ENCODE measurements at places on chromosomes 2 and 18.

GRCh38 chr2:67065046-67065445 is 332.1 kb upstream of the ETAA1 start:
- no peak for DNase-seq

GRCh38 chr2:146591908-146592307 is 1252.9 kb upstream of the ACVR2A start:
- DNase-seq, result no peak

GRCh38 chr2:199883474-199884212 is 27.4 kb upstream of the C2orf69 start:
- no peak for DNase-seq

DNA sequence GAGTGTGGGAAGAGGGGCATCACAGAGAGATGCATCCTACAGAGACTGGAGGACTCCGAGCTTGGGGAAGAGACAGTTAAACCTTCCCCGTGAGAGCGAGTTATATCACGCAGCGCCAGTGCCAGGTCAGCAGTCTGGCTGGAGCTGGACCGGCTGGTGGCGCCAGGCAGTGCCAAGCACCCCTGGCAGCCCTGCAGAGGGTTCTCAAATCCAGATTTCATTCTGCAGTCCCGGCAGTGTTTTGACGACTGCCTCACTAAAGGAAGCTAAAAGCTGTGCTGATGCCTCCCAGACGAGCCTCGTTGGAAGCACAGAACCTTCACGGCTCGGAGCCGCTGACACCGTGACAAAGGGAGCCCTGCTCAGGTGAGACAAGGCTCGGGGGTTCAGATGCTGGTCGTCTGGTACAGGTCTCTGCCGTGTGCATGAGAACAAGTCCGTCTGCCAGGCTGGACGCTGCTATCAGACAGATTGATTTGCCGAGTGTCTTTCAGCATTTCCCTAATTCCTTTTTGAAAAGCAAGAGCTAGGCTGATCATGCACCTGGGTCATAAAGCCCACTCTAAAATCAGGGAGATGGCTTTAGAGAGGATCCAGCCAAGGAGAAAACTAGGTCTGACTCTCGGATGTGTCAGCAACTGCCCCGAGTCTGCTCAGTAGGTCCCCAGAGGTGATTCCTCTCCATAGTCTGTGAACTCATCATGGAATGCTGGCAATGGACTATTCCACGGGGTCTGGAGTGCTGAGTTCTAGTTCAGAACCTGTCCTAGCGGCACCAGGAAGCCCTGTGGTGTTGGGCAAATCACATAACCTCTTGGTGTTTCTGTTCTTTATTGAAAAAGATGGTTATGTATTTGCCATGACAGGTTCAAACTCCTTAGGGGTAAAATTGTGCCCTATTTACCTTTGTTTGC is 240.6 kb downstream of the SOX11 start:
- no peak for DNase-seq

- DNase-seq, result no peak
Observed at GRCh38 chr2:216932113-216932862, 72.4 kb upstream of the TNP1 start.

DNA sequence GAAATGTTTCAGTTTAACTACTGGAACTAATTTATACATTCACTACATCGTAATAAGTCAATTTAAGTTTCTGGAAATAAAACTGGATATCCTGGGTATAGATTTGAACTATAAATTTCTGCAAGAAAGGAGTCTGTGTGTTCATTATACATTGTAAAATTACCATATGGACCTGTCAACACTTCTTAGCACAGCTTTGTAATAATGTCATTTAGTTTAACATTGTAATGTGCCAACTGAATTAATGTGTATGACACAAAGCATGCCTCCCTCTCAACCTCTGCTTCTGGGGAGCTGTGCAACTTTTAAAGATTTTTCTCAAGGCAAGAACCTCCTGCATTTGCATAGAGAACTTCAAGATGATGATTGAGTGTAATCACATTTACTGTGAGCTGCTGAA is 213.7 kb upstream of the GALNT5 start:
- no peak for DNase-seq

DNA sequence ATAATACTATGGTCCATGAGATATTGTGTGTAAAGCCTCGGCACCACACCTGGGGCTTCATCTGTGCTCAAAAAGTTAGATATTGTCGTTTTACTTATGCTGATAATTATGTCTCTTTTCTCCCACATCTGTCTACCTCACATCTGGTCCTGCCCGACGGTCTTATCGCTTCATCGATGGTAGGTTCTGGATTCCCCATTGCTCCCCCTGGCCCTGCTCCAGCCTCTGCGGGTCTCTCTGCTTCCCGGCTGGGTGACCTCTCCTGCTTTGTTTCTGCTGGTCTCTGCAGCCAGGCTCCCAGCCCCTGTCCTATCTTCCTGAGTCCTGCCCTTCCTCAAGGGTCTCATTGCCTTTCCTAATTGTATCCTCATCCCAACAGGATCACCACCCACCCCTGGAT is 294.2 kb downstream of the NDUFA10 start:
- DNase-seq, result no peak

DNA sequence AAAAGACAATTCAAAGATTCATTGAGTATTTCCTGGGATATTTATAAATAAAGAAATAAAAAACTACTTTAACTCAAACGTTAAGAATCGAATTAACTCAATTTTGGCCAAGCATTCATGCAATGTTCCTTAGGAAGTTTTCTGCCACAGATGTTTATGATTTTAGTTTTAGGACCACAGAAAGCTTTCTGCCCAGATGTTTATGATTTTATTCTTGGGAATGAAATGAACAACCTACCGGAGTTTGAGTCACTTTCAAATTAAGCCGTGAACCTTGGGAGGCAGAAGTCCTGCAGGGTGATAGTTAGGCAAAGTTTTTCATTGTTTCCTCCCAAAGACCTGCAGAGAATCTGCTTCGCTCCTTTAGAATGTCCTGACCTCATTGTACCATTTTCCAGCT is 34.7 kb upstream of the MBP start:
- DNase-seq, result no peak

- DNase-seq, result no peak
Observed at GRCh38 chr2:144166743-144167142, 353.2 kb downstream of the ZEB2 start.

- DNase-seq, result no peak
Observed at GRCh38 chr2:120358734-120359465, 13.0 kb downstream of the INHBB start.

DNA sequence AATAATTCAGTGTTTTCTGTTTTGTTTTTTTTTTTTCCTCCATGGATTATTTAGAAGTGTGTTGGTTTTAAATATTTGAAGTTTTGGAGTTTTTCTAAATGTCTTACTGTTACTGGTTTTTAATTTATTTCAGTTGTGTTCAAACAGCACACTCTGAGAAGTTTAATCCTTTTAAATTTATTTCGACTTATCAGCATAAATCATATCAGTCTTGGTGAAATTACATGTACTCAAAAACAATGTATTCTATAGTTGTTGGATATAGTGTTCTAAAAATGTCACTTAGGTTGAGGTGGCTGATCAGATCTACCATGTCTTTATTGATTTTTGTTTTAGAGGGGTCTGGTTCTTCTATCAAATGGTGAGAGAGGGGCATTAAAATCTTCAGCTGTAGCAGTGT is 134.7 kb downstream of the NCOA1 start:
- no peak for DNase-seq

DNA sequence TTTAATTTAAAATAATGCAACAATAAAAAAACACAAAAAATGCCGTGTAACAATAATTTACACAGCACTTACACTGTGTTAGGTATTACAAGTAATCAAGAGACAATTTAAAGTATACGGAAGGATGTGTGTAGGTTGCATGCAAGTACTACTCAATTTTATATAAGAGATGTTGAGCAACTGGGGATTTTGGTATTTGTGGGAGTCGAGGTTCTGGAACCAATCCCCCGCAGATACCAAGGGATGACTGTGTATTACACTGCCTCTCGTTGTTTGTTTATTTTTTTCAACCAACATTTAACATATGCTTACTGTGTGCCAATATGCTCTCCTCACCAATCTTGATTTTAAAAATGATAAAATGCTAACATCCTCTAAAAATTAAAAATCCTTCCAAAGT is 24.8 kb downstream of the MAP3K2 start:
- no peak for DNase-seq

DNA sequence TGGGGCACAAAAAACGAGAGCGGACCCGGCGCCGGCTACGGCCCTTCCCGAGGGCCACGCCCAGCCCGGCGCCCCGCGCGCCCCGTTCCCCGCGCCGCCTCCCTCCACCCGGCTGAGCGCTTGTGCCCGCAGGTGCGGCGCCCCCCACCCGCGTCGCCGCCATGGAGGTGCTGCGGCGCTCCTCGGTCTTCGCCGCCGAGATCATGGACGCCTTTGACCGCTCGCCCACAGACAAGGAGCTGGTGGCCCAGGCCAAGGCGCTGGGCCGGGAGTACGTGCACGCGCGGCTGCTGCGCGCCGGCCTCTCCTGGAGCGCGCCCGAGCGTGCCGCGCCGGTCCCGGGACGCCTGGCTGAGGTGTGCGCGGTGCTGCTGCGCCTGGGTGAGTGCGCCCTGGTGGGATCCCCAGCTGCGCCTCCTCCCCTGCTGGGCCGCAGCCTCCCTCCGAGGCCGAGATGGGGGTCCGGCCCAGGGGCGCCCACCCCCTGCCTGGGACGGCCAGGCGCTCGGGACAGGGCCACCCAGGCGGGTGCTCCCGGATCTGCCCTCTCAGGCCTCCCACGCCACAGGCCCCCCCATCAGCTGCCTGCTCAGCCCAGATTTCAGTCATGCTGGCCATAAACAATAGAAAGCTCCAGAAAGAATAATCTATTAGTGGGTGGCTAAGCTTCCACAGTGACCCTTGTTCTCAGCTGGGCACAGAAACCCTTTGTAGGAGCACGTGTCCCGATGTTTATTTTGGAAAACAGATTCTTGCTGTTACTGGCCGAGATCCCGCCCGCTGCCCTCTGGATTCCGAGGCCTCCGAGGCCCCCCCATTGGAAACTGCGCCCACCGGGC is 997 bp downstream of the BOK start:
- DNase-seq, result no peak

GRCh38 chr2:27914041-27914804 is 23.7 kb downstream of the BABAM2 start:
- no peak for DNase-seq

DNA sequence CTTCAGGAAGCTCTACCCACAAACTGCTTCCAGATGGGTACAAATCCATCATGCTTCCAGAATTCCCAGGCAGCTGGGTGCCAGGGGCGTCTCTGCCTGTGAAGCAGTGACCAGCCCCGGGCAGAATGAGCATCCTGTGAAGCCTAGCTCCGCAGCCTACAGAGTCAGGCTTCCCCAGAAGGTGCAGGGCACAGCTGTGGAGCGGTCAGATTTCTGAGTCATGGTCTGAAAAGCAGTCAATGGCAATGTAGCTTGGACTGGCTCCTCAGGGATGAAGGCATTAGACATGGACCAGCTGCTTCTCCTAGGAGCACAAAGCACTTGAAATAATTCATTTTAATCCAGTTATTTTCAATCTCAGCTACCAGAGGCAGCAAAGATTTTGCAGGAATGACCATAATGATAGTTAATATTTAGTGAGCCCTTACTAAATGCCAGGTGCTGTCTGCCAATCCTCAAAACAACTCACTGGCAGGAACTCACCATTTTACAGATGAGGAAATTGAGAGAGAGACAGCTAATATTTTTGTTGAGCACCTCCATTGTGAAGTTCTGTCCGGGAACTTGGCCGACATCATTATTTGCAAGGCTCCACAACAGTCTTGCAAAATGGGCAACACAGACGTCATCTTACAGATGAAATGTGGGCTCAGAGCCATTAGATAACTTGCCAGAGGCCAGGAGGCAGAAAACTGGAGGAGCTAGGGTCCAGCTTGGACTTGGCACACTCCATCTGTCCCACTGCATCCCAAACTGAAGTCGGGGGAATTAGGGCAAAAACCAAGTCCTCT is 31.7 kb downstream of the ACMSD start:
- no peak for DNase-seq

All from effector CD4-positive, alpha-beta T cell (primary cell).